ENCODE measurements at places on chromosomes 4 and X.

DNA sequence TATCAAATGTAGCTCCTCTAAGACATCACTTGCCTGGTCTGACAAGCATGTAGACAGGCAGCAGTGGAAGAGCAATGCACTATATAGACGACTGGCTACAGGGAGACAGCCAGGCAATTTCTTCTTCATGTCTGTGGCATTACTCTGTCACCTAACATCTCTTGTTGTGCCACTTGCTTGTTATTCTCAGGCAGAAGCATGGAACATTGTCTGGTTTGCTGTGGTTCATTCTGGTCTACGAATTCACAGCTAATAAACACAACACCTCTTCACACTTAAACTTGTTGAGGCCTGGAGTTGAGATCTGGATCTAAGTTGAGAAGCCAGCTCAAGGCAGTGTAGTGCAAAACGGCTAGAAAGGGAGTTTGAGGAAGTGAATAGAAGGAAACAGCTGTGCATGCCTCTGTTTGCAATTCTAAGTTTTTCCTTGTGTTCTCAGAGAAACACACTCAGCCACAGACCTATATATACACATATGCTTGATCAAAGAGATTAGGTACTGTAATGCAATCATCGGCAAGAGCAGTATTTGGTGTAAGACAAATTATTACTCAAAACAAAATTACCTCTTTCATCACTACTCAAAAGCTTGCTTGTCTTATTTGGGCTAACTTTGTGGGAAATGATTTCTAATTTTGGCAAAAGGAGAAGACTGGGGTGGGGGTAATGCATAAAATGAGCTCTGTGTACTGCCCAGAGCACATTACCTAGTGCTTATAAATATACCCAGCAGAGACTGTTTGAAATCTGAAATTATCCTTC, 243.8 kb downstream of the PPP3CA start:
- DNase-seq: no peak

GRCh38 chr4:114890773-114891172, 222.6 kb downstream of the NDST4 start:
- no peak for DNase-seq

DNA sequence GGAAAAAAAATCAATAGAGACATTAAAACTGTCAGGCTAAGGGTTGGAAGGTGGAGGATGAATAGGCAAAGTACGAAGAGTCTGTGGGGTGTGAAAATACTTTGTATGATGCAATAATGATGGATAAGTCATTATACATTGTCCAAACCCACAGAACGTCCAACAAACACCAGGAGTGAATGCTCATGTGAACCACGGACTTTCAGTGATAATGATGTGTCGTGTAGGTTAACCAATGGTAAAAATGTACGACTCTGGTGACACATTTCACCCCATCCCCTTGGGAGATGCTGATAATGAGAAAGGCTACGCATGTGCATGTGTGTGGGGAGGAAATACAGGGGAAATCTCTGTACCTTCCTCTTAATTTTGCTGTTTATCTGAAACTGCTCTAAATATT, 665.2 kb downstream of the FAT4 start:
- DNase-seq: no peak

- DNase-seq: no peak
Observed at GRCh38 chr4:10496200-10496599, 39.0 kb upstream of the ZNF518B start.

- DNase-seq: no peak
Observed at GRCh38 chr4:52604215-52604614, 54.9 kb downstream of the USP46 start.

Data from SHP77 (cell line).